ENCODE measurements at places on chromosomes 2 and 18.
A peak's percentile ranks its signal among the peaks of the same experiment; 100 is the strongest.

DNA sequence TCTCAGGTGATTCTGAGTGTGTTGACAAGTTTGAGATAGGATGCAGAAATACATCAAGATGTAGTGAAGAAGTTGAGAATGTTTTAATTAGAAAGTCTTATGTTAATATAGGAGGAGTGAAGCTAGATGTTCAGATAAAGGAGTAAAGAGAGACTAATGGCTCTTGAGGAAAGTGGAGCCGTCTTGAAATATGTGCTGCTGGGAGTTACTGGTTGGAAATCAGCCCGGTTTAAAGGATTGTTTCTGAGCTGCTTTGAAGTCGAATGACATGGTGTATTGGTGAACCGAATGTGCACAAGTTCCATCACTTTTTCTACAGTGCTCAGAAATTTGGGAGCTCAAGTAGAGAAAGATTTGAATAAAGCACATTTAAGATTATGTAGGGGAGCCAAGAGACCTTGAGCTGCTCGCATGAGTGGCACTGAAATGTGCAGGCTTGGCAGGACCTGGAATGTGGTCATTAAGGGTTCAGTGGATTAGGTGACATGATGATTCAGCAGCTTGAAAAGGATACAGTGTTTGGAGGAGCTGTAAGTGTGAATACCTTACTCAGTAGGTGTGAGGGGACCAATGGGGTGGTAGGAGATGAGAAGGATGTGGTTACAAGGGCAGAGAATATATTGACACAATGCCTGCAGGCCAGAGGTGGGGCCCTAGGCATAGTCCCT is 68.6 kb downstream of the CAB39 start:
- peak; percentile 41 for DNase-seq

DNA sequence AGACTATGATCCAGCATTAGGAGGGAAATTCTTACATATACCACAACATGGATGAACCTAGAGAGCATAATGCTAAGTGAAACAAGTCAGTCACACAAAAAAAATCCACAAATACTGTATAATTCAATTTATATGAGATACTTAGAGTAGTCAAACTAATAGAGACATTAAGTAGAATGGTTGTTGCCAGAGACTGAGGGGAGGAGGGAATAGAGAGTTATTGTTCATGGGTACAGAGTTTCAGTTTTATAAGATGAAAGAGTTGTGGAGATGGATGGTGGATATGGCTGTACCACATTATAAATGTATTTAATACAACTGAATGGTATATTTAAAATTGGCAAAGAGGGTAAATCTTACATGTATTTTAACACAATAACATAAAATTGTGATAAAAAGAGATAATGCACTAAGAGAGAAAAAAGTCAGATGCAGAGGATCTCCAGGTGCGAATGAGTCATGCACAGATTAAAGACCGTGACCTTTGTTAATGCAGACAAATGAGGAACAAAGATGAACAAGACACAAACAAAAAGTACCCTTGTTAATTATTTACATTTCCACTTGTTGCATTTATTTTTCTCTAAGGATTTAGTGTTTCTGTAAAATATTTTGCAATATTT is 541.7 kb upstream of the MEX3C start:
- no peak for DNase-seq

DNA sequence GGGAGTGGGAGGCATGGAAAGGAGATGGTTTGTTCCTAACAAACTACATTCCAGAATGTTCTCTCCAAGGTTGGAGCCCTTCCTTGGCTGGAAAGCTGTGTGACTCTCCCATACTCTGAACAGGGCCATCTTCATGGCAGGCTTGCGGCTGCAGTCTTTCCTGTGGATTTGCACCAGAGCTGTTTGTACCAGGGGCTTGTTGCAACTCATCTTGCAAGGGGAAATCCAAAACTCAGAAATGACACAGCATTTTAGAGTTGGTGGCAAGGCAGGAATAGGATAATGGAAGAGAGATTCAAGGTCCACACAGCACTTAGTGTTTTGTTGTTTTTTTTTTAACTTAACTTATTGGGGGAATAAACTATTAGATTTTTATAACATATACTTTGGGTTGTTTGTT is 73.7 kb upstream of the ZNF516 start:
- DNase-seq, result no peak

GRCh38 chr2:239666855-239667376 is 266.1 kb upstream of the HDAC4 start:
- DNase-seq, result no peak

DNA sequence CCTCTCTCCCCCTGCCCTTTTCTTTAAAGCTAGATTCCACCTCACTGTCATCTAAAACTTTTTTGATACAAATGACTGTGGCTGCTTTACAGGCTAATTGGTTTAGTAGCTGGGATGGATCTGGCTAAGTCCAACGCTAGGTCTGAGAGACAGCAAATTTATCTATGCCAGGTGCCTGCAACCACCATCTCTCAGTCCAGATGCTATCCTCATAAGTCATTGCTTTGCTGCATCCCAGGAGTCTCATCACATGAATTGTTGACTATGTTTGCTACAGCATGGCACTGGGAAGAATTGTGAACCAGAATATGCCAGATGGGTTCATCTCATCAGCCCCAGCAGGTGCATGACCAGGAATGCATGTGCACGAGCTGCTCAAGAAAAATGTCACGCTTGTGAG is 100.0 kb upstream of the PID1 start:
- DNase-seq, result no peak

- DNase-seq, result no peak
Measured at GRCh38 chr2:121099329-121100290, 185.4 kb downstream of the TFCP2L1 start.

DNA sequence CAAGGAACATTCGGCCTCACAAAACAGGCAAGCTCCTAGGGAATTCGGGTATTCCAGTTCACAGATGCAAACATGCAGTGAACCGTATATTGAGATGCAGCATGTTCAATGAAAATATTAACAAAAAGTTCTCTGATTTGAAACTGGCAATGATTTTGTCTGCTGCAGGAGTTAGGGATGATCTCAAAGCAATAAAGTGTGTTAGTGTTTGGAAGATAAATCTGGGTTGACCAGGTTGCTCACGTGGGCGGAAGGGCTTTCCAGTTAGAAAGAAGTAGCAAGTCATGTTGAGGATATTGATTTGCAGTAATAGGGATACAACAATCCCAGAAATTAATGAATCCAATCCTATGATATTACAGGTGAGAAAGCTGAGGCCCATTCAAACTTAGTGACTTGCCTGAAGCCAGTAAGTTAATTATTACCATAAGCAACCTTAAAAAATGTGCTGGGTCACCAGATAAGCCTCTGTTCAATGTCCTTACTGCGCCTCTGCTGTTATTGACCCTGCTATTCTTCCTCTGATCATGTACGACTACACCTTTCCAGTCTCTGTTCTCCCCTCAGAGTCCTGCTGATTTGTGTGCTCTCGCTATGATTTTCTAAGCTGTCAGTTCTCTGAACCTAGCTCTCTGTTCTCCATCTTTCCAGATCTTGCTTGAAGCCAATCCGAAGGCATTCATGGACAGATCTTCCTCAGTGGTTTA is 370.8 kb downstream of the DSEL start:
- DNase-seq, result no peak

- no peak for DNase-seq
Measured at GRCh38 chr2:100425107-100425506, 7.6 kb upstream of the CHST10 start.

- DNase-seq, result no peak
Measured at GRCh38 chr2:212926940-212927339, 224.5 kb downstream of the IKZF2 start.

DNA sequence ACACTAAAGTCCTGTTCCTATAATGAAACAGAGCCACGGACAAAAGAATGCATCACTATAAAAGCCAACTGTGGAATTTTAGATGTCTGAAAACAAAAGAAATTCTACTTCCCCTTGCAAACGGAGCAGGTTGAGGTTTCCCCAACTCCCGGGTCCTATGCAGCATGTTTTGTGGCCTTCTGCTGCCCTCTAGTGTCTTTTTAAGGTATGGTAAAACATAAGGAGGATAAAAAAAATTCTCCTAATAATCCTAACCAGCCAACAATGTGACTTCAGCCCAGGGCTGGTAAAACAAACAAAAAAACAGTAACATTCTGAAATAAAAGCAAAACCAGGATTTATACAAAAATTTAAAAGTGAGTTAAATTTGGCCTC is 539.5 kb downstream of the NRXN1 start:
- peak; percentile 18 for DNase-seq

DNA sequence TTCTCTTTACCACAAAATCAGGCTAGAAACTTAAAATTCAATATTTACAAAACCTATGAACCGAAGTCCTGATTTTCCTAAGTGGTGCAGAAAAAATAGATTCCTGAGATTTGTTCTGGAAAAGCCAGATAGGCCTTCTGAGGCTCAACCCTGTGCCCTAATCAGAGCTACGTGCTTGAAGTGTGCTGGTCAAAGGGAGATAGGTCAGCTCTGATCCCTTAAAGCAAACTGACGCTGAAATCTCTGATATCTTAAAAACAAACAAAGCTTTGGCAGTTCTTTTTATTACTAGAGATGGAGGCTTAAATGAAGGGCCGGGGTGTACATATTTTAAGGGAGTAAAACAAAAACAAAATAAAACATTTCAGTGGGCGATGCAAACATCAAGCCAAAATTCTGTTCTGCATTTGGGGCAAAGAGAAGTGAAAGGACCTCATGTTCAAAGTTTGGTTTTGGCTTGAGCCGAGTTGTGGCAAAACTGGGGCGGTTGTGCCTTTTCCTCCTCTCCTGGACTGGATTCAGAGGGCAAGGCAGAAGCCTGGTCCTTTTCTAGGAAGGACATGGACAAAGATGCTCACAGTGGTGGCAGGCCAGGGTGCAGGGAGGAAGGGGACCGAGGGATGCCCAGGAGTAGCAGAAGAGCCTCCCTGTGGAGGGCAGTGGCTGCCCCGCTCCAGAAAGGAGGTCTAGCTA is 295.0 kb downstream of the CDCA7 start:
- no peak for DNase-seq

DNA sequence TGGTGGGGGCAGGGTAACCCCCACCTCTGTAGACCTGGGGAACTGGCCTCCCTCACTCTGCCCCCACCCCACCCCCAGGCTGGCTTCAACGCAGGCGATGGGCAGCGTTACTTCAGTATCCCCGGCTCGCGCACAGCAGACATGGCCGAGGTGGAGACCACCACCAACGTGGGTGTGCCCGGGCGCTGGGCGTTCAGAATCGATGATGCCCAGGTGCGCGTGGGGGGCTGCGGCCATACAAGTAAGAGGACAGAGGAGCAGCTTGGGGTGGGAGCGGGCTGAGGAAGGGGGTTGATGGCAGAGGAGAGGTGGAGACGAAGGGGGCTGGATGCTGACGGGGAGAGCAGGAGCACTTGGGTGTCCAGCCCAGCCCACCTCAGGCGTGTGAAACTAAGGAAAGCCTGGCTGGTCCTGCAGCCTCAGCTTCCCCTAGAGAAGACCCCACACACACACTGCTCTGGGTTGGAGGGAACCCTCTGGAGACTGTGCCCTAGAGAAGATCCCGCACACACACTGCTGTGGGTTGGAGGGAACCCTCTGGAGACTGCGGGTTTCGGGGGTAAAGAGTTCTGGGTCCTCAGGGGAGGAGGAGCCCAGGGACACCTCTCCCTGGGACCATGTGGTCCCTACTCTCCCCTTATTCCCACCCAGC is 36.2 kb downstream of the SNED1 start:
- DNase-seq, result no peak

DNA sequence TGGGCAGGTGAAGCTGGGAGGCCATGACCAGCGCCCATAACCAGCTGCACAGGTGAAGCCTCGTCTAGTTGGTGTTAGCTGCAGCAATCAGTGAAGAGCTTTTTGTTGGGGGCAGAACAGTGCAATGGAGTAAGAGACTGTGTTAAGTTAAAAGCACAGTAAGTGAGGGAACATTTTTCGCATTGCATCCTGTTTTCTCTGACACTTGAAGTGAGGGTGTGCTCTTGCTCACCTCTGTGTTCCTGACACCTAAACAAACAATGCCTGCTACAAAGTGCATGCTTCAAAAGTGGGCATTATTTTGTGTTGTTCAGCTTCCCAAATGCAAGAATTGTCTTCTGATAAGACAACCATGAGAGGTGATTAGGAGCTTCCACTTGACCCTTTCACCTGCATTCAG is 324.0 kb upstream of the ACVR2A start:
- DNase-seq, result no peak

GRCh38 chr2:42086500-42086953 is 38.7 kb downstream of the PKDCC start:
- DNase-seq, result peak; percentile 29

DNA sequence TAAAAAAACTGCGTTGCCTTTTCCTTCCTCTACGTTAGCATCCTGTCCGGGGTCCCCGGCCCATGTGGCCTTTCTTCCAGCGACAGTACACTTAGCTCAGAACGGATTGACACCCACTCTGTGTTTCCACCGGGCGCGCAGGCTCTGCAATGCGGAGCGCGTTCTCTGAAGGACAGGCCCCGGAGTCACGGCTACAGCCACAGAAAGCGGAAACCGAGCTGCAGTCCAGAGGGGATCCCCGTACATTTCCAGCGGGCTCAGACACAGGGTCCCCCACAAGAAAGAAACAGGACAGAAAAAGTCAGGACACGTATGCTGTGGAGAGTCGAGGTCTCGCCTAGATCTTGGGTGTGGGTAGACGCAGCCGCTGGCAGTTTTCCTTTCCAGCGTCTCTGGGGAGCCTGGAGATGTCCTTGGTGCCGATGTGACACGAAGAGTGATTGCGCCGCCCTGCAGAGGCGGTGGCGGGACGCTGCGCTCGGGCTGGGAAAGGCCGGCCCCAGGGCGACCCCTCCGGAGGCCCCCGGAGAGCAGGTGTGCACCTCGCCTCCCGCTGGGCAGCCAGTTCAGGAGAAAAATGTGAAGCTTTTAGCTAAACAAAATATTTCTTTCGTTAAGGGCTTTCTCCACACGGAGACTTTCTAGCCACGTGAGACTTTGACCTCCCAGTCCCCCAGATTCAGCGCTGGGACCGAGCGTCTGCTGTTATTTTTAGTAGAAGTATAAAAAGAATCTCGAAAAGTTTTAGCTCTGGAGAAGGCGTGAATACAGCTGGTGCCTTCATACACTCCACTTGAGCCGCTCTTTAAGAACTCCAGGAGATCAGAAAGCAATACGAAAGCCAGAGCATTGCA is 1.3 kb upstream of the ACKR3 start:
- peak; percentile 65 for DNase-seq

DNA sequence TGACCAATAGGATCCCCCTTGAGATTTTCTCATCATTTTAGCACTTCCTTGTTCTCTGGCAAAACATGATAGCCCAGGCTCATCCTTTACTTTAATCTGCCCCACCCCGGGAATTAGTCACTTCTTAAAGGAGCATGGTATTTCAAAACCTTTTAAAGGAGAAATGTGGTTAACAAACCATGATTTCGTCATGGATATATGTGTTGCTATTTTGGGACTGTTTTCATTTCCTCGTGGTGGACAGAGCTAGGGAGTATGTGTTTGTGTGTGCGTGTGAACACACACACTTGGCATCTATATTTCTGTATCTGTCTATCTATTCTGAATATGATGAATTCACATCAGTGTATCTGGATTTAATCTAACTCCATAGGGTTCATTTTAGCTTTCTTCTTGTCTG is 128.1 kb downstream of the BIRC6 start:
- no peak for DNase-seq

- DNase-seq, result no peak
Measured at GRCh38 chr2:56589835-56590234, 406.0 kb downstream of the CCDC85A start.

GRCh38 chr2:135317375-135317774 is 213.6 kb downstream of the ZRANB3 start:
- DNase-seq, result no peak

- DNase-seq, result no peak
Measured at GRCh38 chr18:79610461-79611039, 69.1 kb upstream of the CTDP1 start.

Measured in stimulated activated CD4-positive, alpha-beta T cell treated with anti-CD3 and anti-CD28 coated beads, Interleukin-15, amount 100 ng/mL, for 24 hours (primary cell).